NCI-H526 (cell line): ENCODE measurements at places on chromosomes 5 and 9.

- no peak for DNase-seq
Measured at GRCh38 chr5:62690421-62690820, 111.8 kb downstream of the LRRC70 start.

DNA sequence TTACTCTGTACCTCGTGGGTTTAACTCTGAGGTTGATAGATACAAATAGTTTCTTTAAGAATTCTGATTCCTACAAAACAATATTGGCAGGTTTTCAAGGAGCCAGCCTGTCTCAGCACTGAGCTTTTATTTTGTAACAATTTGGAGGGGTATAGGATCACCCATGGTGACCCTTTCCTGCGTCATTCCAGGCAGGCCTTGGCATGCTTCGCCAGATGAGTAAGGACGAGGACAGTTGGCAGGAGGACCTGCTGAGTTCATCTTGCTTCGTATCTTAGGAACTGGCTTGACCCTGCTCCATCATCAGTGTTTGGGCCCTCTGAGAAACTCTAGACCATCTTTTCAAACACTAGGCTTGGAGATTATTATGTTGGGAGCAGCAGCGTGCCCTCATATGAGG is 17.9 kb downstream of the ZNF462 start:
- no peak for DNase-seq

- DNase-seq, result no peak
Measured at GRCh38 chr9:77725046-77725694, 77.0 kb upstream of the GNA14 start.

- no peak for DNase-seq
Measured at GRCh38 chr5:6568889-6569288, 64.0 kb downstream of the NSUN2 start.

- no peak for DNase-seq
Measured at GRCh38 chr5:44911501-44911900, 102.8 kb downstream of the MRPS30 start.
